ENCODE measurements at places on chromosomes 3 and 15.

DNA sequence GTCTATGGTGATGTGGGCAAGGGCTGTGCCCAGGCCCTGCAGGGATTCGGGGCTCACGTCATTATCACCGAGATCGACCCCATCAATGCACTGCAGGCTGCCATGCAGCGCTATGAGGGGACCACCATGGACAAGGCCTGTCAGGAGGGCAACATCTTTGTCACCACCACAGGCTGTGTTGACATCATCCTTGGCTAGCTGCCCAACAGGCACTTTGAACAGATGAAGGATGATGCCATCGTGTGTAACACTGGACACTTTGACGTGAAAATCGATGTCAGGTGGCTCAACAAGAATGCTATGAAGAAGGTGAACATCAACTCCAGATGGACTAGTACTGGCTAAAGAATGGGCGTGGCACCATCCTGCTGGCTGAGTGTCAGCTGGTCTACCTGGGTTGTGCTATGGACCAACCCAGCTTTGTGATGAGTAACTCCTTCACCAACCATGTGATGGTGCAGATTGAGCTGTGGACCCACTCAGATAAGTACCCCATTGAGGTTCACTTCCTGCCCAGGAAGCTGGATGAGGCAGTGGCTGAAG, 6.1 kb upstream of the USP8 start:
- no peak for DNase-seq

DNA sequence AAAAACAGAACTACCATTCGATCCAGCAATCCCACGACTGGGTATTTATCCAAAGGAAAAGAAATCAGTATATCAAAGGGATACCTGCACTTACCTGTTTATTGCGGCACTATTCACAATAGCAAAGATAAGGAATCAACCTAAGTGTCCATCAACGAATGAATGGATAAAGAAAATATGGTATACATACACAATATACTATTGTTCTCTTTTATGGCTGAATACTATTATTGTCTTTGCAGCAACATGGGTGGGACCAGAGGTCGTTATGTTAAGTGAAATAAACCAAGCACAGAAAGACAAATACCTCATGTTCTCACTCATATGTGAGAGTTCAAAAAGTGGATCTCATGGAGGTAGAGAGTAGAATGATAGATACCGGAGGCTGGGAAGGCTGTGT, 118.3 kb upstream of the FAM3D start:
- DNase-seq = no peak

GRCh38 chr15:37136666-37137065, 36.3 kb upstream of the MEIS2 start:
- no peak for DNase-seq

GRCh38 chr3:14633819-14634424, 17.6 kb upstream of the CCDC174 start:
- peak; percentile 60 for DNase-seq

GRCh38 chr3:114122027-114122709, 56.7 kb downstream of the DRD3 start:
- DNase-seq = no peak

DNA sequence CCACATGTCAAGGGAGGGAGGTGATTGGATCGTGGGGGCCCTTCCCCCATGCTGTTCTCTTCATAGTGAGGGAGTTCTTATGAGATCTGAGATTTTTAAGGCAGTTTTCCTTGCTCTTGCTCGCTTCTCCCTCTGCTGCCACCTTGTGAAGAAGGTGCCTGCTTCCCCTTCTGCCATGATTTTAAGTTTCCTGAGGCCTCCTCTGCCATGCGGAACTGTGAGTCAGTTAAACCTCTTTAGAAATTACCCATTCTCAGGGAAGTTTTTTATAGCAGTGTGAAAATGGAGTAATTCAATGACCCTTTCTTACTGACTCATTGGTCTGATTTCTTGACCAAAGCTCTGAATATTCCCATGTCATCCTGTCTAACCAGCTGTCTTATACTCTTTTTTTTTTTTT, 484.4 kb upstream of the TPRG1 start:
- DNase-seq = no peak

DNA sequence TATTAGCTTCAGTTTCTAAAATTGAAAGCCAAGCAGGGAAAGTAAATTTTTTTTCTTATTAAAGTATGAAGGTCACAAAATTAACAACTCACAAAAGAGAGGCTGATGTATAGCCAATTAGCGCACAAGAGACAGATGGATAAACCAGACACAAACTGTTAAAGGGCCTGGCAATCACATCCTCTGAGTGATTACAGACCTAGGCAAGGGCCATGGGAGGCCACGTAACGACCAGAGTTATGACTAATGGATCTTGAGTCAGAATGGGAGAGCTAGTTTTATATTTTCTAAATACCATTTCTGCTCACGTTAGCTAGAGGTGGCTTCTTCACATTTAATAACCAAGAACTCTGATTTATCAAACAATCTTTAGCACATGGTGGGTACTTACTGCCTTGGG, 17.8 kb upstream of the SCAMP5 start:
- DNase-seq = no peak

DNA sequence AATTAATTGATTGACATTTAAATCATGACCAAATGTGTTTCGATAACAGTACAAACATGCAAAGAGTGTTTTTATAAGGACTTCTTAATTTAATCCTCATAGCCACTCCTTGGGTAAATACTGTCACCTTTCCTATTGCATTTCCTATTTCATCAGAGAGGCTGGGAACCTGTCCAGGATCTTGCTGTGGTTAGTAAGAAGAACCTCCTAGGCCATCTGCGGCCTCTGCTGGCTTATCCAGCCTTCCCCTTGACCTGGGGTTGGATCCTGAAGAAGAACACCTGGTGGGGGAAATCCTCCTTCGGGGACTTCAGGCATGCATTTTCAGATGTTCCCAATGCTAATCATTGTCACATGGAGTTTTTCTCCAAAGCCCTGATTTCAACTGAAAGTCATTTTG, 25.5 kb downstream of the GLDN start:
- DNase-seq = no peak

GRCh38 chr15:51765751-51766150, 14.4 kb downstream of the TMOD2 start:
- DNase-seq = no peak

DNA sequence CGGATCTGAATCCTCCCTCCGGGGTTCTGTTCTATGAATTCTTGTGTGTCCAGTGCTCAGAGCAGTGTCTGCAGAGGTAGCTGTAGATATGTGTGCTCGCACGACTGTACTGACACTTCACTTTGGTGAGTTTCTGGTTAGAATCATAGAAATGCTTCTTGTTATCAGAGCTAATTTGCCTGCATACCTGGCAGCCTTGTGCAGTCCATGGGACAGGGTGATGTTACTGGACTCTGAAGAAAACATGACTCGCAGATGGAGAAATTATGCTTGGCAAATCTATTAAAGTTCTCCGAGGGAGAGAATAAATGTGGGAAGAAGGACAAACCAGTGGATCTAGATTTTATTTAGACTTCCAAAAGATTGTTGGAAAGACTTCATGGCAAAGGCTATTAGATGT, 12.2 kb downstream of the CGNL1 start:
- no peak for DNase-seq

- no peak for DNase-seq
Observed at GRCh38 chr3:106392915-106393314, 524.1 kb upstream of the CBLB start.

GRCh38 chr15:22811640-22812039, 25.2 kb downstream of the NIPA1 start:
- DNase-seq = no peak

- DNase-seq = no peak
Observed at GRCh38 chr15:90812171-90812957, 56.0 kb upstream of the FURIN start.

DNA sequence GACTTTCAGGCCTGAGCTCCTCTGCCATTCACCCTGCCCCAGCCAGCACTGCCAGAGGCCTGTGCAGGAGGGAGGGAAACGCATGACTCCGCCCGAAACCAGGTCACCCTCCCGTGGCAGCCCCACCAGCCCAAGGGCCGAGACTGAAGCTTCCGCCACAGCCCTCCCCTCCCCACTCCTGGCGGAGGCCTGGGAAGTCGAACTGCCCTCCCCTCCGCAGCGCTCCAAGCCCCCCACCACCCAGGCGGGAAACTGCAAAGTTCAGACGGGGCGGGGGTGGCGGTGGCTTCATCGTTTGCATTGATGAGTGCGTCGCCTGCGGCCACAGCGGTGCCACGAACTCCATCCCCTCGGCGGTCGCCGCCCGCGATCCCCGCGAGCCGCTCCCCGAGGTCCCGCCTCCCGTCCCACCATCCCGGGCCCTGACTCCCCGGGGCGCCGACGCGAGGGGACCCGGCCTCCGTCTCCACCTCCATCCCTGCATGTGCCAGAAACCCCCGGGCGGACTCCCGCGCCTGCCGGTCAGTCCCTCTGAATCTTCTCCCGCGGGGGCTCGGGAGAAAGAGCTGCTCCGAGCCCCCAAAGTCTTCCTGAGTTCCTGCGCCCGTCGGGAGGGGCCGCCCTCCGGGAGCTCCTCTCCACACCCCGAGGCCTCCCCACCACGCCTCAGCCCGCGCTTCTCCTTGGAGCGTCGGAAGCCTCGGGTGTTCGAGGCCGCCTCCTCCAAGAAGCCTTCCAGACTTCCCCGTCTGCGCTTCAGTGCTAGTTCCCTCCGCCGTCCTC, 698 bp downstream of the MELTF start:
- DNase-seq = no peak

- no peak for DNase-seq
Observed at GRCh38 chr15:74168711-74169126, 4.8 kb upstream of the ISLR start.

- no peak for DNase-seq
Observed at GRCh38 chr3:13506680-13507079, 26.6 kb downstream of the HDAC11 start.

DNA sequence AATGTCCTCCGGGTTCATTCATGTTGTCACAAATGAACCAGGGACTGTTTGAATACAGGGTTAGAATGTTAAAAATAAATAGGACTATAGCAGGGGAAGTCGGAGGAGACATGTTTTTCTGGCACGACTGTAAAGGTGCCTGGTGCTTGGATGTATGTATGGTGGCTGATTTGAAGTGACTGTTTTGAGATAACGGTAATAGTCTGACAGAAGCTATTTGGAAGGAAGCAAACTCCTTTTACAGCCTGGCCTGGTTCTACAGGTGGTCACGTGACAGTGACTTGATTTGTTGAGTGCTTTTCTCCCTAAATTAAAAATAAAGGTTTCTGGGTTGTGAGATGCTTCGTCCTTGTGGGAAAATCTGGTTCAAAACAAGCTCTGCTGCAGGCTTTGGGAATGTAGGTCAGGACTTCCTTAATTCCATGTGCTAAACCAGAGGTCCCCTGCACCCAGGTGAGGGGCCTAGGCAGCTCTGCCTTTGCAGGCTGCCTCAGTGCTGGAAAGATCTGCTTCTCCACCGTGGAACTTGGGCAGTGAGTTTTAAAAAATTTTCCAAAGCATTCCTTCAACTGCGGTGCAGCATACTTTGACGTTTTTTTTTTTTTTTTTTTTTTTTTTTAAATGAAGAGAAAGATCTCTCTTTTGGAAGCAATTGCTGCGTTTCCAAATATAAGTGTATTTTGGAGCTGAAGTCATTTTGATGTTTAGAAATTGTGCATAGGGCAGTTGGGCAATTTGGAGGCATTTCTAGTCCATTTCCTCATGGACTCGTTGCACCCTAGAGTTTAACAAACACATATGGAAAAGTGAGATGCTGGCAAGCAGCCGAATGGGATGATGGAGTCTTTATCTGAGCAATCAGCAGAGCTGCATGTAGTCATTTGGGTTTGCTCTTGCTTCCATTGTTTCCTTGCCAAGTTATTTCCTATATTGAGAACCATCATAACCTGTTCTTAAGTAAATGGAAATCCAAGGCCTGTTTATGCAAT, 30.9 kb downstream of the ITPR1 start:
- DNase-seq = no peak

GRCh38 chr3:71389191-71389590, 194.3 kb downstream of the FOXP1 start:
- no peak for DNase-seq

DNA sequence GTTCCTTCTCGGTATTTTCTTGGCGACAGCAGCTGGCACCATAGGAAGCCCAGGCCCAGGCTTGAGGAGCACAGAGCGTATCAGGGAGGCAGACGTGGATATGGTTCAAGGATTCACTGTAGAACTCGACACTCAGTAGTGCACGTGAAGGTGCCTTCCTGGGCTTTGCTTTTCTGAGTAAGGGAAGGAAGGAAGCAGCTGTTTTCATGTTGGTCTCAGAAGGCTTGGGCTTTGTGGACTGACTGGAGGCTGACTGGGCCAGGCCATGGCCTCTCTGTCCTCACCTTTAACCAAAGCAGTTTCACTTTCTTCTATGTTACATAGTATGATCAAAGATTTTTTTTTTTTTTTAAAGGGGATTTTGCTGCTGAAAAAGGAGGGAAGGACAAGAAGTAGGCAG, 6.9 kb upstream of the GHRL start:
- DNase-seq = no peak

GRCh38 chr15:78977591-78978347, 32.9 kb upstream of the CTSH start:
- DNase-seq = no peak

DNA sequence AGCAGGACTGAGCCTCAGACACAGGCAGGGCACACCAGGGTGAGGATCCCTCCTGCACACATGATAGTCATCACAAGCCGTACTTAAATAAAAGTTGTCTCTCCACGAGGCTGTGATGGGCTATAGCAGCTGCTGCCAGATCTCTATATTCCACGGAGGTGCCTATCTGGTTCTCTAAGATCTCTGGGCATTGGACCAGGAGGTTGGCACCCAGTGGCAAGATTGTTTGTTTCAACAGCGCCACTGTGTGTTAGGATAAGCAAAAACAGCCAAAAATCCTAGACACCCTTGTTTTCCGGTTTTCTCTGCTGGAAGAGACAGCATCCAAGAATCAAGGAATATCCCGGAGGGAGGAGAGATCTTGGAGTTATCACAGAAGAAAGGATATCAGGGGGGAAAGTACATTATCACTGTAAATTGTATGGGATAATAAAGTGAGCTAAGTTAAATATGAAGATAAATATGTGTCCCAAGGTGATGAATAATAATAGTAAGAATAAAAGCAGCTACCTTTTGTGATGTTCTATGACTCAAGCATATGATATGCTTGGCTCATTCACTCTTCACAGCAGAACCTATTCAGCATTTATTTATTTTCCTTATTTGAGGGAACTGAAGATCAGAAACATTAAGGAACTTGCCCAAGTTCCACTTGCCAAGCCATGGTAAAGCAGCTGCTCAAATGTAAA, 90.6 kb upstream of the AKAP13 start:
- no peak for DNase-seq

GRCh38 chr3:15877813-15878212, 80.0 kb upstream of the ANKRD28 start:
- no peak for DNase-seq

DNA sequence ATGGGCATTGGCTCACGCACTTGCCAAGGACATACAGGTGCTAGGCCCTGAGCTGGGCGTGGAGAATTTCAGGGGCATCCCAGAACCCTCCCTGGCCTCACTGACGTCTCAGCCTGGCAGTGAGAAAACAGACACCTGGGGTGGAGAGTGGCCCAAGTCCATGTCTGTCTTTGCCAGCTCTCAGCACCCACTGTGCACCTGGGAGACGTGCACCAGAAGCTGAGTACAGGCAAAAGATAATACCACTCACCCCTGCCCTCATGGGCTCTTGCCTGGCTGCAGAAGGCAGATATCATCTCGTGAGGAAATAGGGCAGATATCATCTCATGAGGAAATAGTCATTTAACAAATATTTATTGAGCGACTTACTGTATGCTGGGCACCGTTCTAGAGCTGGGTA, 8.0 kb downstream of the LOXL1 start:
- no peak for DNase-seq
